ENCODE measurements at places on chromosomes 16 and 17. TPM values are rescaled to one million over a fixed set of nuclear protein-coding genes. Genes with fewer than 3 reads are reported as not detected.

NUP93 gene
- total RNA-seq, result 107 TPM

PITPNM3 gene
- 3.0 TPM for total RNA-seq

COASY gene
- 131 TPM for total RNA-seq

CMTM1 gene
- total RNA-seq, result 2.4 TPM

TP53TG3 gene
- total RNA-seq, result not detected

EVI2B gene
- not detected for total RNA-seq

C1QL1 gene
- total RNA-seq, result 30.0 TPM

SLC2A4 gene
- total RNA-seq, result 0.20 TPM

ZNF750 gene
- not detected for total RNA-seq

DPEP2NB gene
- not detected for total RNA-seq

KRTAP1-5 gene
- not detected for total RNA-seq

MT1H gene
- total RNA-seq, result not detected

CDH11 gene
- total RNA-seq, result 0.49 TPM

DNAI2 gene
- not detected for total RNA-seq

DHRS7C gene
- not detected for total RNA-seq

KRT14 gene
- not detected for total RNA-seq

IRX3 gene
- total RNA-seq, result 5.1 TPM

CDRT15 gene
- total RNA-seq, result not detected

ABCA5 gene
- 2.4 TPM for total RNA-seq

PIK3R5 gene
- 0.04 TPM for total RNA-seq

DPEP3 gene
- total RNA-seq, result not detected

SENP3 gene
- 108 TPM for total RNA-seq

ATXN7L3 gene
- 75.4 TPM for total RNA-seq

CRHR1 gene
- 0.75 TPM for total RNA-seq

FOXN1 gene
- total RNA-seq, result not detected

CCL7 gene
- total RNA-seq, result not detected

MED9 gene
- 14.4 TPM for total RNA-seq

NCBP3 gene
- 32.2 TPM for total RNA-seq

TMEM235 gene
- total RNA-seq, result not detected

TPSAB1 gene
- not detected for total RNA-seq

ALOX12 gene
- not detected for total RNA-seq

CNEP1R1 gene
- total RNA-seq, result 23.6 TPM

NOB1 gene
- 112 TPM for total RNA-seq

FTSJ3 gene
- total RNA-seq, result 55.3 TPM

KCTD5 gene
- total RNA-seq, result 43.1 TPM

KRTAP4-1 gene
- not detected for total RNA-seq

TBC1D3 gene
- total RNA-seq, result not detected

HOXB4 gene
- 0.16 TPM for total RNA-seq

MYBBP1A gene
- total RNA-seq, result 106 TPM

Data from A549 treated with ZK216348 at 1 μM for 4 hours (cell line).